Activated CD8-positive, alpha-beta T cell treated with anti-CD3 and anti-CD28 coated beads, Interleukin-2, amount 10 ng/mL, durations not matched to agents 7 days and 5 days (primary cell): ENCODE measurements at places on chromosomes 16 and 17. TPM values are rescaled to one million over a fixed set of nuclear protein-coding genes. Genes with fewer than 3 reads are reported as not detected.

GRCh38 chr16:74760007-74760767 lies 14.4 kb downstream of the FA2H start:
- DNase-seq = no peak
- H3K4me3 ChIP-seq = no peak overlapping the region
- no peaks in the 10 kb centered on the region for H3K36me3 ChIP-seq
- peaks cover 3% of the 10 kb centered on the region for H3K27me3 ChIP-seq
- no peaks in the 10 kb centered on the region for H3K4me1 ChIP-seq

- no peak overlapping the region for H3K4me3 ChIP-seq
- no peak overlapping the region for H3K27ac ChIP-seq
- no peak for DNase-seq
- H3K36me3 ChIP-seq = peaks cover 49% of the 10 kb centered on the region
These were observed 53.5 kb downstream of the KLHDC4 start for GRCh38 chr16:87712184-87712762.

Gene PHF12
- 66.5 TPM for total RNA-seq

GRCh38 chr17:32157225-32157624 lies 14.9 kb downstream of the RHOT1 start:
- no peak for DNase-seq

DNA sequence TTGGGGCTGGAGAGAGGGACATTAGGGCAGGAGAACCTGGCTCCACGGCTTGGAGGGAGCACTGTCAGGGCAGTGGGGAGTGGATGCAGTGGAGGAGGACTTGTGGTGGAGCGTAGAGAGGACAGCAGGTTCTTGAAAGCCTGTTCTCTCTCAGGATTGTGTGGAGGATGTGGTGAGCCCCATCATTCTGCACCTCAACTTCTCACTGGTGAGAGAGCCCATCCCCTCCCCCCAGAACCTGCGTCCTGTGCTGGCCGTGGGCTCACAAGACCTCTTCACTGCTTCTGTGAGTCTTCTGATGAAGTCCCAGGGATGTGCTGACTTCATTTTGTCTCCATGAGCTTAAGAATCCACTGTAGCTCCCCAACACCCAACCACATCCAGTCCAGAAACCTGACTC lies 13.5 kb downstream of the COX6A2 start:
- peaks cover 13% of the 10 kb centered on the region for H3K36me3 ChIP-seq
- H3K27me3 ChIP-seq = no peaks in the 10 kb centered on the region
- peak overlapping the region; percentile 80 for H3K27ac ChIP-seq

GRCh38 chr17:76612977-76613851 lies 27.6 kb upstream of the ST6GALNAC2 start:
- no peak for DNase-seq
- no peak overlapping the region for H3K4me3 ChIP-seq
- peak overlapping the region; percentile 22 for H3K27ac ChIP-seq
- peaks cover 2% of the 10 kb centered on the region for H3K27me3 ChIP-seq
